ENCODE measurements at places on chromosomes 7 and 10.

GRCh38 chr7:142298009-142298408, 40.2 kb upstream of the PRSS58 start:
- DNase-seq, result no peak

GRCh38 chr10:110525349-110526260, 27.9 kb downstream of the DUSP5 start:
- no peak for DNase-seq

- DNase-seq, result no peak
Measured at GRCh38 chr10:126561294-126561920, 109.1 kb downstream of the C10orf90 start.

GRCh38 chr7:81075150-81075549, 156.3 kb upstream of the SEMA3C start:
- no peak for DNase-seq

- no peak for DNase-seq
Measured at GRCh38 chr10:93390306-93391090, 91.6 kb downstream of the MYOF start.

GRCh38 chr7:115078851-115079250, 157.0 kb downstream of the MDFIC start:
- no peak for DNase-seq

- no peak for DNase-seq
Measured at GRCh38 chr10:15211464-15211979, 43.0 kb upstream of the NMT2 start.

DNA sequence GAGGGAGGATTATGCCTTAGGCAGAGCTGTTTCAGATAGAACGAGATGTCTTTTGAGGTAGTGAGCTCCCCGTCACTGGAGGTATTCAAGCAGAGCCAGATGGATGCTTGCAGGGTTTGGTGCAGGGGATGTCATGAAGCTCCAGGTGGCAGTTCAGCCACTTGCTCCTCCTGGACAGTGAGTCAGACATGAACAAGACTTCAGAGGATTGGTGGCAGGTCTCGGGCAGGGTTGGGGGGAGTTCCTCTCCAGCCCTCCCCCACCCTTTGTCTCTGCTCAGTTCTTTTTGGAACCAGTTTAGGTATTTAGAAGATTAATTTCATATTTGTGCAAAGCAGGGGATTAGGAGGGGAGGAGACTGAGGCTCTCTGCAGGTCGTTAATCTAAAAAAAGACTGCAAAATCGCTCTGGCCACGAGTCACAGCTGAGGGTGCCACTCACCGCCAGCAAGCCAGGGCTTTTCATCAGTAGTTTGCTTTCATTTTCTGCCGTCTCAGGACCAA, 21.5 kb upstream of the MYL10 start:
- DNase-seq, result no peak

DNA sequence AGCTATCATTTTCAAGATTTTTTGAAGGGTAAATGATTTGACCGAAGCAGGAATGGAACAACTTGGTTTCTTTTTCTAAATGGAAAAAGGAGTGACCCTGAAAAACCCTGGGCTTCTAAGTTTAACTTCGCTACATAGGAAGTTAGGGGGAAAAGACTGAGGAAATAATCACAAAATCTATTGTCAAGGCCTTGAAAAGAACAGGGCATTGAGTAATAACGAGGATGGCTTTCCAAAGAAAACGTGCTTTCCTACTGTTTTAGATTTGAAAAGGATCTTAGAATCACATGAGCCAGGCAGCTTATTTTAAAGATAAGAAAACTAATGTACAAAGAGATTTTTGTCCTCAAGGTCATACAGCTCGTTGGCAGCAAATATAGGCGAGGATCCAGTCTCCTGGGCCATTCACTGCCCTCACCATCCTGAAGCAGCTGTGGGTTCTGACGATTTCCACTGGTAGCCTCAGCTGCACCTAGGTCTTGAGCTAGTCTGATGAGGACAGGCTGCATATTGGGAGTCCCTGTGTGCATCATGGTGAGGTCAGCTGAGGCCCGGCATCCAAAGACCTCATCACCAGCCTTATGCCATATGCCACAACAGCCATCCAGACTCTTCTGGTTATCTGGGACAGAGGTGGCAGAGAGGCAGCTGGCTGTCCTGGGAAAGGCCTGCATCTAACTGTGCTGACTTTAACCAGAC, 384.7 kb upstream of the NRP1 start:
- DNase-seq, result no peak

DNA sequence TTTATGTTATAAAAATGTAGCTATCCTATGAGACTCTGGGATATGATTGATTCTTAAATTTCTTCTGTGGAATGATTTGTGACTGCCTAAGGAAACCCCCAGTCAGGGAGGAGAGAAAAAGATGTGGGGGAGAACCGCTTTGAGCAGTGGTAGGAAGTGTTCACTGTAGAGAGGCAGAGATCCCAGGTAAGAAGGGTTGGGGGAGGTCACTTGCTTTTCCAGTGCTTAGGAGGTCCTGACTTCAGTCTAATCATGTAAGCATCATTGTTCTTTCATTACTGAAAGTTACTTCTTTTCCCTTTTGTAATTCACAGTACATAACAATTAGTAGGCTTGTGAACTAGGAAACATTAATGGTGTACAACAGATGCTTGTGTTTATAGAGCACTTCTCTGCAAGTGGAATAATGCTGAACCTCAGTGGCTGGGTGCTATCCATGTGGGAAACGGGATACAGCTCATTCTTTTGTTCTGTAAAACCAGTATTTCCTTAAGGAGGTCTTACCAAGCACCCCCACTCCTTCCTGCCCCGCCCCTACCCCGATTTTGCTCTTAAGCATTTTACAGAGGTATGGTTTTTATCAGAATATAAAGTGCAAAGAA, 165.4 kb downstream of the ST7 start:
- DNase-seq, result no peak

DNA sequence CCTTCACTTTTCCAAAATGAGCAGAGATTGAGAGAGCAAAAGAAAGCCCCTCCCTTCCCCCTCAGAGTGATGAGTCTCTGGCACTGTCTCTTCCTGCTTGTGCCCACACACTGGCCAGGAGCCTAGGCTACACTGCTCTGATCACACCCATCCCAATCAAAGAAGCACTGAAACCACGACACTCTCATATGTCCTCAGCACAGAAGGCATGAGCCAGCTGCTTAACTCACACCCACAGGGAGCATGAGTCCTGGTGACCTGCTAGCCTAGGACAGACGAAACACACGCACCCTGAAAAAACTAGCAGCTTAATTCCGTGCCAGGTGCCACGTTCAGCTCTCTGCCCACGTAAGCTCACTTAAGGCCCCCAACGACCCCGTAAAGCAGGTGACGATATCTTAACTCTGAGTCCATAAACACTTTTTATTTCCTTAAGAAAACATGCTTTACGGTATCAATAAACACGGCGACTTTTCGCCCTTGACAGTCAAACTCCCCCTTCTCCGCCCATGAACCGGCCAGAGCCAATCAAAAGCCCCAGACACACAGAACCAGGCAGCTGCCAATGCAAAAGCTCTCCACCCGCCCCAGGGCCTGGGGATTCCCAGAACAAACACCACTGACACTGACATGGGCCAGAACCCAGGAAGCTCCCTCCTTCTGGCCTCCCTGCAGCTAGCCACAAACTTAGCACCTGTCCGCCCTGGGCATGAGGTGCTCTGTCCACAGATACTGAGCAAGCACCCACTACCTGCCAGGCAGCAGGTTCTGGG, 69.0 kb downstream of the TNRC18 start:
- no peak for DNase-seq

- no peak for DNase-seq
Measured at GRCh38 chr10:72016608-72017300, 52.6 kb downstream of the CHST3 start.

All from NK-92 treated with Interleukin-12 subunit alpha and Interleukin-12 subunit beta, amount 100 ng/mL, for 24 hours (cell line).